Tibial nerve (tissue), 4 donors: ENCODE measurements at places on chromosomes 1 and 21.

DNA sequence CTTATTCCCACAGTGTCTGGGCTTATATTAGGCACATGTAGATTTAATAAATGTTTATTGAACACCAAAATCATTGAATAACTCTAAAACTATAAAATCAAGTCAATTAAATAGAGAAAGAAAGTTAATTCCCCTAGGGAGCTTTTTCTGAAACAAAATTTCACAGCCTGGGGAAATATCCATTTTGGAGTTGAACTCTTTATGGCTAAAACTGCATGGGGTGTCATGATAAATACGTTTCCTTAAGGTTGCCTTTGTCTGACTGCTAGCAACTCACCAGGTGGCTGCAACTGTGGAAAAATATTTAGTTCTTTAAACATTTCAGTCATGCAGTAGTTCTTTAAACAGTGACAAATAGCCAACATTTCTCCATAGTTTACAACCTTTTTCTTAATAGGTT, 496.1 kb downstream of the LRRIQ3 start:
- no peak for DNase-seq

DNA sequence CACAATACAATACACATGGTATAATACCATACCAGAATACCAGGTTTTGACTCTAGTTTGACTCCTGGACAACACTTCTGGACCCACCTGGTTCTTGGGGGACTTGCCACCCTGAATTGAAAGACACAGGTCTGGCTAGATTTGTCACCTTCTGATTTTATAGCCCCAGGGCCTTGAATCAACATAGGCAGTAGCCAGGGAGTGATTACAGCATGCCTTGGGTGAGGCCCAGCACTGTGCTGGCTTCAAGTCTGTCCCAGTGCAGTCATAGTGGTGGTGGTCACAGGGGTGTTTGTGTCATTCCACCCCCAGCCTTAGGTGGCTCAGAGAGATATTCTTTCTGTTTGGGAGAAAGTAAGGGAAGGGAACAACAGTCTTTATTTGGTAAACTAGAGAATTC, 23.3 kb upstream of the SNX7 start:
- DNase-seq = no peak

DNA sequence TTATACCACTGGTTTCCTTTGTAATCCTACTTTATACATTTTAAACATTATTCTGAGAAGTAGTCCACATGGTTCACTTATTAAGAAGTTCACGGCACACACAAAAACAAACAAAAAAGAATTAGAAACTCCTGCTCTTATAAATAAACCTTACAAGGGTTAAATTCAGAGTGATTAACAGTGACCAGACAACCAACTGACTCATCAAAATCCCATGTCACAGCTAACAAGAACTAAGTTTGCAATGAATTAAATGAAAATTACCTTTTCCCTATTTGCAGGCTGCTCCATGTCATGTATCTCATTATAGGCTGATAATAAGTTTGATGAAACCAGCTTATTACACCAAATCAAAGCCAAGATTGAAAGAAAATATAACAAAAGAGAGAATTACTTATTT, 77.5 kb downstream of the PUM1 start:
- no peak for DNase-seq

GRCh38 chr1:228407106-228408040, 738 bp upstream of the TRIM11 start:
- no peak for DNase-seq

GRCh38 chr1:3222042-3222692, 153.2 kb downstream of the PRDM16 start:
- no peak for DNase-seq

- no peak for DNase-seq
These were observed 350.0 kb upstream of the POU3F1 start for GRCh38 chr1:38396606-38397005.

- peak; percentile 69 for DNase-seq
These were observed 8.3 kb downstream of the VSIG8 start for GRCh38 chr1:159854116-159854692.

DNA sequence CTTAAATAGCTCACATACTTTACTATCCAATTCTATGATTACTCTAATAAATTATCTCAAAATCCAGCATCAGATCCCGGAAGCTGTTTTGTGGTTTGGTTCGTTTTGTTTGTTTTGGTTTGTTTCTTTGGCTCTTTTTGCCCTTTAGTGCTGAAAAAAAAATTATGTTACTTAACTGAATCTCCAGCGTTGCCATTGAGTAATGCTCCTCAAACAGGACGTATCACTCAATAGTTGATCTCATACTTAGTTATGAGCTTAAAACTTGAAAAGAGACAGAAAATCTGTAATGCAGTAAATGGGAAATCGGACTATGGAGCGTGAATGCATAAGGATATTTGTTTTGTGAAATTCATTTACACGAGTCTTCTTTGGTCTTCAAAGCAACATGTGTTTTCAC, 533.8 kb upstream of the TMPRSS15 start:
- no peak for DNase-seq

DNA sequence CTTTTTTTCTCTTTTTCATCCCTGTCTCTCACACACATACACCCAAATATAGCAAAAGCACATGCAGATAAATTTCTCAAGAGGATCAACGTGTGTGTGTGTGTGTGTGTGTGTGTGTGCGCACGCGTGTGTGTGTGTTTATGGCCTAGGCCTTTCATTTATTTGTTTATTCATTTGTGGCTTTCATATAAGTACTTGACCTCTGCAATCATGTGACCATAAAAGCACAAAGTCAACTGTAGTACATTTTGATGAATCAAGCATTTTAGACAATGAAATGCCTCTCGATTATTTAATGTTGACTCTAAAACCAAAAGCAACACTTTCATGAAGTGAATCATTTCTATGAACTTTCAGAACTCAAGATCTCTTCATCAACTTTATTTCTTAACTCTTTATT, 194.1 kb upstream of the ADGRL2 start:
- no peak for DNase-seq

- no peak for DNase-seq
These were observed 78.7 kb downstream of the SETD4 start for GRCh38 chr21:35981514-35982070.

DNA sequence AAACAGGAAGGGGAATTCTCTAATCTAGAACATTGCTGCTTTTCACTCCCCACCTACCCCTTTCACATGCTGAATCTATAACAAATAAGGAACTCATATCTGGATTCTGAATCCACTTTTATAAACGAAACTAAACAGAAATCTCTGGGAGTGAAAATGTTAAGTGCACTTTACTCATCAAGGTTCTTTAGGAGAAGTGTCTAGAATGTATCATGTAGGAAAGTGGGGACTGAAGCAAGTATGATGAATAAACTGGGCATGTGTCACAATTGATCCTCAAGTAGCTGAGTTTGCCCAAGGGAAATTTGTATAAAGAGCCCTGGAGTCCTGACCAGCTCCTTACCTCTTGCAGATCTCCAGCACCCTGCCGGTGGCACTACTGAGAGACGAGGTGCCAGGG, 19.8 kb downstream of the AVPR1B start:
- DNase-seq = no peak

- DNase-seq = no peak
These were observed 119.7 kb downstream of the HHAT start for GRCh38 chr1:210448297-210448892.

- no peak for DNase-seq
These were observed 3.2 kb upstream of the NPL start for GRCh38 chr1:182786223-182786994.

DNA sequence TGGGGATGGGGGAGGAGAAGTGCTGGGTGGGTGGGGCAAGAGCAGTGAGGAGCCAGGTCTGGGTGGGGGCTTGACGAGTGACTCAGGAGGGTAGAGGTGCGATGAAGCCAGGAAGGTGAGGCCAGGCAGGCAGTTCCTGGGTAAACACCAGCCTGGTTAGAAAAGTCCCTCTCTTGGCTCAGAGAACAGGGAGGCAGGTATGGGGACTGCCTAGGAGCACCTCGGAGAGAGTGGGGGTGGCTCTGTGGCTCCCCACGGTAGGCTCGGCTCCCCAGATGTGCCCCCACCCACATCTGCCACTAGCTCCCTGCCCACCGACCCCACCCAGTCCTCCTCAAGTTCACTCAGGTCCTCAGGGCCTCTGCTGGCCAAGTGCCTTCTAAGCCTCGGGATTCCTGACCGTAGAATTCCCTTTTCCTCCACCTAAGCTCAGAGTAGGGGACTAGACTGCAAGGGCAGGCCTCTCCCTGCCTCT, 1.2 kb downstream of the HSPG2 start:
- no peak for DNase-seq
